ENCODE measurements at places on chromosomes 11 and 22.
A peak's percentile ranks its signal among the peaks of the same experiment; 100 is the strongest.

DNA sequence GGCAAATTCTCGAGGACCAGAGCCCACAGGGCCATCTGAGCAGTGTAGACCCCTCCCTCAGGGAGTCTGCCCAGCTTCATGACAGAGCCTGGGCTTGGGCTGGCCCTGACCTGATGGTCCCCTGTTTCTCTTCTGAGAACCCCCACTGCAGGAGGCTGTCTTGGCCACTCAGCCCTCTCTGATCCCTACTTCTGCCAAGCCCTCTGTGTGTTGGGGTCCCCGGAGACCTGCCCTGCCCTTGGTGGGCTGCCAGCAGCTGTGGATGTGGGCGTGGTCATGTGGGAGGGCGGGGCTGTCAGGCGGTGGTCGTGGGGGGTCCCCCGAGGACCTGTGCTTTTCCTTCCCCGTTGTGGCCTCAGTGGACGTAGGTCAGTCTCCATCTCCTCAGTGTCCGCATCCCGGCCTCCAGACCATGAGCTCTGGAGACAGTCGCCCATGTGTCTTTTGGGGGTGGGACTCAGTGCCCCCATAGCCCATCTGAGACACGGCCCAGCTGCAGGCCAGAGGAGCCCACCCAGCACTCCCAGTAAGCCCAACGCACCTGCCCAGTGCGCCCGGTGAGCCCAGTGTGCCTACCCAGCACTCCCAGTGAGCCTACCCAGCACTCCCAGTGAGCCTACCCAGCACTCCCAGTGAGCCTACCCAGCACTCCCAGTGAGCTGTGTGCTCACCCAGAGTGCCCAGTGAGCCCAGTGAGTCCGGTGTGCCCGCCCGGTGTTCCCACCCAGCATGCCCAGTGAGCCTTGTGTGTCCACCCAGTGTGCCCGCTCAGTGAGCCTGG is 409.2 kb downstream of the TBC1D22A start:
- DNase-seq, result no peak

GRCh38 chr11:73648571-73649046 is 2.2 kb downstream of the PLEKHB1 start:
- DNase-seq, result no peak

DNA sequence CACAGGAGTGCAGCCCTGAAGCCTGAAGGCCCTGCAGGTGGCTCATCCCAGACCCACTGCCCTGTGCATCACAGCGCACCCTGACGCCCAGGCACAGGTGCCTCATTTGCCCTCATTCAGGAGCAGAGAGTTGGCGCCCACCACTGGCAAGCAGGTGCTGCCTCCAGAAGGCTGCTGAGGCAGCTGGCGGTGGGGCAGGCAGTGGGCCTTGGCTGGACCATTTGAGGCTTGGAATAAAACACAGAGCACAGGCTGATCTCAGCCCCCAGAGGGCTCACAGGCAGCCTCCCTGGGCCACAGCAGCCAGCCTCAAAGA is 1151.9 kb downstream of the BRD1 start:
- DNase-seq, result no peak

- DNase-seq, result no peak
These were observed 3.1 kb upstream of the TMEM109 start for GRCh38 chr11:60910711-60911380.

- no peak for DNase-seq
These were observed 1.6 kb upstream of the BRD1 start for GRCh38 chr22:49829044-49829853.

DNA sequence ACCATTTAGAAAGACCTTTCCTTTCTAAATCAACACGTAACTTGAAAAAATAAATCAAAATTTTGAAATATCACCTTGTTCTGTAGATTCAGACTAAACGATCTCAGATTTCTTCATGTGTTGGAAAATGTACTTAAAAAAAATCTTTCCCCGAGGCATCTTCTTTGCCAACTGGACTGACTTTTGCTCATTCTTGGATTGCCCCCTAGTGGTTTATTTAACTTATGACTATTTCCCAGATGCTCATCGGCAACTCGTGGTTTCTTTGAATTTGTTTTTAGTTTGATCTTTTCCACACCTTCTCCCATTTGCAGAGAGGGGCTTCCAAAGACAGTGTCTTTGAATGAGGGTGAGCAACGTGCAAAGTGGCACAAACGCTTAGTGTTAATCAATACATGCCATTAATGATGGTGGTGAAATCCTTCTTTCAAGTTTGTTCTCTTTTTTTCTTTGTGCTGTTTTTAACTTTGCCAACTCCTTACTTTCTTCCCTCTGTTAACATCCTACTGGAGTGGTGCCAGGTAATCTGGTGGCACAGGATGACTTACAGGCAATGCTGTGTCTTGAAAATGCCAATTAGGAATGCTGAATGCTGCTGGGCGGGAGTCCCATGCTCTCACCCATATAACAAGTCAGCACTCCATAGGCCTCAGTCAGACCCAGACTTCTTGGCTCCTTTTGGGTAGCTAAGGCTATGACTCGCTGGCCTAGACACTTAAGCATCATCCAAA is 18.3 kb downstream of the PRSS23 start:
- DNase-seq, result peak; percentile 55

- DNase-seq, result no peak
These were observed 23.7 kb downstream of the WBP2NL start for GRCh38 chr22:42022162-42022847.

DNA sequence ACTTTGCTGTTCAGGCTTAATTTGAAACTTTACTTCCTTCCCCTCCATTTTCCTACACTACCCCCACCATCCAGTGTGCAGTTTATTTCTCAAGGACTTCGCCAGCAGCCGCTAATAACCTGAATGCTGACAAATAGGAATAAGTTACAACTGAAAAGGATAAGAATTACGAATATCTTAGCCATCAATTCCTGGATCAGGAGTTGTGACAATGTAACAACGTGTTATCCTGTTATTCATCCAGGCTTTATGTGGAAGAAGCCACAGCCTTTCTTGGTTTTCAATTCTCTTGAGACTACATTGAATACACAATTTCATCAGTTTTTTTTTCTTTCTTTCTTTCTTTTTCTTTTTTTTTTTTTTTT is 5.9 kb downstream of the HBG1 start:
- no peak for DNase-seq

DNA sequence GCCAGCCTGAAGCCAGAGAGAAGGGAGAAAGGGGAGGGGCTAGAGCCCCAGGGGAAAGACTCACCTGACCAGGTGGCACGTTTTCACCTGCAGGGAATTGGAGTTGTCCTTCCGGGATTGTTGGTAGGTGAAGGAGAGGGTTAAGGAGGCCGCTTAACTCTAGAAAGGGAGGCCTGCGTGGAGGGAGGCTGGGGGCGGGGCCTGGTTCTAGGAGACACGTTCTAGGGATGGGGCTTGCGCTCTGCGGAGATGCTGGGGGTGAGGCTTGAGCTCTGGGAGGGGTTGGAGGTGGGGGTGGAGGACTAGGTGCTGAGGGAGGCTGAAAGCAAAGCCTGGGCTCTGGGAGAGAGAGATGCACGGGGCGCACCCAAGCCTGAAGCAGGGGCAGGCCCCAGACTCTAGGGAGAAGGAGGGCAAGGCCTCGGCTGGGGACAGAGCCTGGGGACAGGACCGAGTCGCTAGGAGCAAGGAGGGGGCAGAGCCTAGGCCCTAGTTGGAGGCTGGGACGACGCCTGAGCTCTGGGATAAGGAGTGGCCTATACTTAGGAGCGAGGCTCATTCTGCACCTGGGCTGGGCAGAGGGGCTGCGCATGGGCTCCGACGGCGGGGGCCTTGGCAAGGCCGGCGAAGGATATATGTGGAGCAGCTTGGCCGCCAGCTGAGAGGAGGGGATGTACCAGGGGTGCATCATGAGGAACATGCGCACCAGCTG is 2.4 kb downstream of the RASGRP2 start:
- no peak for DNase-seq

DNA sequence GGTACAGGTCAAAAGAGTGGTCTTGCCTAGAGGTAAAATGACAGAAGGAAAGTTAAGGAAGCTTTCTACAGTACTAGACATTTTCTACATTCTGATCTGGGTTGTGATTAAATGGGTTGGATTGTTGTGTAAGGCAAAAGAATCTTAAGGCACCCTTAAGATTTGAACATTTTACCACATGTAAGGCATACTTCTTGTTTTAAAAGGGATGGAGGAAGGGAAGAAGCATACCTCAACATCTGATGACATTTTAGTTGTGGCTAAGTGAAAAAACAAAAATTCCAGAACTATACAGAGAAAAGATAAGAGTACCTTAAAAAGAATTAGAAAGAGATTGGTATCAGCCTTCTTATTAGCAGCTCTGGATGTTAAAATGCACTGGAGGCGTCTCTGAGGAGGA is 356.0 kb upstream of the CADM1 start:
- no peak for DNase-seq

- DNase-seq, result peak; percentile 21
These were observed 72.6 kb downstream of the HIPK3 start for GRCh38 chr11:33329705-33330329.

DNA sequence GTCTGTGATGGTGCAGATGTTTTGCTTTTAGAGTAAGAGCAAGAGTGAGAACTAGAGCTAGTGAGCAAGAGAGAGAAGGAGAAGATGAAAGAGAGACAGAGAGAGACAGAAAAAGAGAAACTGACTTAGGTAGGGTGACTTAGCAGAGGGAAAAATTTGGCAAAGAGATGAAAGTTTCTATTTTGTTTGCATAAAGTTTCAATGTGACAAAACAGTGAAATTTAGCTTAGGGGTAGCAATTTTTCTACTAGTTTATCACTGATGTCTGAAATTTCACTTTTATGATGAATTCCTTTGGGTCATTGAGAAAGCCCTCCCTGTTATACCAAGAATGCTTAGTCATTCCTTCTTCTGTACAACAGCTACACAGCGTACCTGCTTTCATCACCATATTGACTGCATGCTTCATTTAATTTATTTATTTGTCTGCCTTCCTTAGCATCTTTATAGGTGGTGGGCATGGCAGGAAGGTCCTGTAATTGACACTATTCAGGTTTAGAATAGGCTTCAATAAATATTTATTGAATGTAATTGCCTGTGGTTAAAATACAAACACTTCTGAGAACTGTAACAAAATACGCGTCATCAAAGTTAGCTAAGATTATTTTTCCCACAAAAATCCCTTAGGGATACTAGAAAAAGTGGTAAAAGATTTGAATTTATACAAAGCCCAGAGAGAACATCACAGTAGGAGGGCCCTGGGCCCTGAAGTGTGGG is 19.9 kb upstream of the CTSC start:
- peak; percentile 88 for DNase-seq

Data from Caki2 (cell line).